ENCODE measurements at places on chromosomes 11 and 22.

GRCh38 chr11:117589063-117589462 lies 208.0 kb downstream of the DSCAML1 start:
- no peak for DNase-seq

GRCh38 chr11:103842795-103843194 lies 193.6 kb upstream of the DDI1 start:
- DNase-seq, result peak; percentile 6

GRCh38 chr22:43530349-43531201 lies 118.8 kb downstream of the MPPED1 start:
- no peak for DNase-seq

- no peak for DNase-seq
Observed at GRCh38 chr11:86507249-86507845, 132.7 kb downstream of the CCDC81 start.

DNA sequence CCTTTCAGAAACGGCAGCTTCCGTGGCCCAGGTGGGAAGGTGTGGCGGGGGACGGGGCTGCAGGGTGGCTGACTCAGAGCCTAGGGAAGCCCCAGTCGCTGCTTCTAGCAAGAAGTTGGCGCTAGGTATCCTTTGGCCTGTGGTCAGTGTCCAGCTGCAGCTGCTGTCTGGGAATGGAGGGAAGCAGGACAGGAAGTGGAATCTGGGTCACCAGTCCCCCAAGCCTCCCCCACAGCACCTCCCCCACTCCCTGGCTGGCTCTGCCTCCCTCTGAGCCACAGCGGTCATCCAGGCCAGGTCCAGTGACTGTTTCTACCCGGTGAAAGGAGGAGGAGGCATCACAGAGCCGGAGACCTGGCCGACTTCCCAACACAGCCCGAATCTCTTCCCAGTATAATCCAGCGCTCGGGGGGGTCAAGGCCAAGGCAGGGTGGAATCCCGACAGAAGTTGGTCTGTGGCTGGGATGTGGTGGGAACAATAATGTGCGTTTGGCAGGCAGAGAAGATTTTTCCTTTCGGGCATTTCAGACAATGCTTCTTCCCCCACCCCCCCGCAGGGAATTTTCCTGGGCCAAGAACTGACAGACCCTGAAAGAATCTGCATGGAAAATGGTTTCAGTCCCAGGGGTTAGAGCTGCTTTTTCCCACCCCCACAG lies 45.1 kb downstream of the C11orf96 start:
- DNase-seq, result peak; percentile 86

GRCh38 chr11:74739546-74740270 lies 8.5 kb upstream of the CHRDL2 start:
- DNase-seq, result peak; percentile 74

DNA sequence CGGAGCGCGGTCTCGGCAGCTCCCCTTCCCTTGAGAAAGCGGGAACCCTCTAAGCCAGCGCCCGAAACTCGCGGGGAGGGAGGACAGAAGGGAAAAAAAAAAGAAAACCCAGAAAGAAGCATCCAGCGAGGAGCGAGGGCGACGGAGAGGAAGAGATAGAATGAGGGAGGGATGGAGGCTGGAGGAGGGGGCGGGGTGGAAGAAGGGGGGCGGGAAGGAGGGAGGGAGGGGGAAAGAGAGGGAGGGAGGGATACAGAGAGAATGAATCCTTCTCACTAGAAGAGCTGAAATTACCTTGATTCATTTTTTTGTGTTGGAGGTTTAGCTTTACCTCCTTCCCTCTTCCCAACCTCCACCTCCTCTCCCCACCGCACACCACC lies 19.3 kb upstream of the BDNF start:
- DNase-seq, result no peak

DNA sequence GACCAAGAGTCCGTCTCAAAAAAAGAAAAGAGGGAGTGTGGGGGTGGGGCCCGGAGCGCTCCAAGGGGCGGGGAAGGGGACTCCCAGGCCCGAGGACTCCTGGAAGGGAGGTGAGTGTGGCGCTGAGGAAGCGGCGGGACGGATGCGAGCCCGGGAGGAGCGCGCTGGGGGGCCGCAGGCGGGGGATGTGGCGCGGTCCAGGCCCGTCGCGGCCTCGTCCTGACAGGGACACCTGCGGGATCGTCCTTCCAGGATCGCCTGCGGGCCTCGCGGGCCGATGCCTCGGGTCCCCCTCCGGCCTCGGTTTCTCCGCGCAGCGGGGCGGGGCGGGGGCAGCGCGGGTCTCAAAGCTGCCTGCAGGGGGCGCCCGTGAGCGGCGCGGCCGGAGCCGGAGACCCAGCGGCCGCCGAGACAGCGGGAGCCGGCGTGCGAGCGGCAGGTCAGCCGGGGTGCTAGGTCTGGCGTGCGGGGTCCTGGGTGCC lies 3.8 kb upstream of the ADORA2A start:
- DNase-seq, result no peak

DNA sequence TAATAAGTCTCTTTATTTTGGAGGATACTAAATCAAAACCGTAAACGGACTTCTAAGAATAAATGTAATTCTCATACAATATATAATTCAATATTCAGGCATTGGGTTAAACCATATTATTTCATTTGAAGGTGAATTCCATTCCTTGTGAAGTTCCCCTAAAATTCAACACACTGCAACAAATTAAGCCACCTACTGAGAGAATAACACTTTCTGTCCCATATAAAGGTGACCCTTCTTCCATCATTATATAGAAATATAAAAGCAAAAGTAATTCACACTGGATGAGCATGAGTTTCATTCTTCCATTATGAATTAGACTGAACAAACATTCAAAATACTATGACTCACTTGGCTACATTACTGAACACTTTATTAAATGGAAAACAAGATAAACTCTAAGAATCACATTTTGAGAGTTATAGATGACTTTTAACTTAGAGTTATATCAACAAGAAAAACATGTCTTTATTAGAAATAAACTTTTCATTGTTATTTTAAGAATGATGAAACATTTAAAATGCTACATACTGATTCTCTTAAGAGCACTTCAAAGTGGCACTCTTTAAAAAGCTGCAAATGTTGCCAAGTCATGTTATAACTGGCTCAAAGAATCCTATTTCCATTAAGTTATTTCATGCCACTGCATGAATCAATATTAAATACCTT lies 2.8 kb downstream of the SESN3 start:
- DNase-seq, result no peak

GRCh38 chr11:94926698-94927237 lies 46.6 kb downstream of the CWC15 start:
- DNase-seq, result peak; percentile 98

DNA sequence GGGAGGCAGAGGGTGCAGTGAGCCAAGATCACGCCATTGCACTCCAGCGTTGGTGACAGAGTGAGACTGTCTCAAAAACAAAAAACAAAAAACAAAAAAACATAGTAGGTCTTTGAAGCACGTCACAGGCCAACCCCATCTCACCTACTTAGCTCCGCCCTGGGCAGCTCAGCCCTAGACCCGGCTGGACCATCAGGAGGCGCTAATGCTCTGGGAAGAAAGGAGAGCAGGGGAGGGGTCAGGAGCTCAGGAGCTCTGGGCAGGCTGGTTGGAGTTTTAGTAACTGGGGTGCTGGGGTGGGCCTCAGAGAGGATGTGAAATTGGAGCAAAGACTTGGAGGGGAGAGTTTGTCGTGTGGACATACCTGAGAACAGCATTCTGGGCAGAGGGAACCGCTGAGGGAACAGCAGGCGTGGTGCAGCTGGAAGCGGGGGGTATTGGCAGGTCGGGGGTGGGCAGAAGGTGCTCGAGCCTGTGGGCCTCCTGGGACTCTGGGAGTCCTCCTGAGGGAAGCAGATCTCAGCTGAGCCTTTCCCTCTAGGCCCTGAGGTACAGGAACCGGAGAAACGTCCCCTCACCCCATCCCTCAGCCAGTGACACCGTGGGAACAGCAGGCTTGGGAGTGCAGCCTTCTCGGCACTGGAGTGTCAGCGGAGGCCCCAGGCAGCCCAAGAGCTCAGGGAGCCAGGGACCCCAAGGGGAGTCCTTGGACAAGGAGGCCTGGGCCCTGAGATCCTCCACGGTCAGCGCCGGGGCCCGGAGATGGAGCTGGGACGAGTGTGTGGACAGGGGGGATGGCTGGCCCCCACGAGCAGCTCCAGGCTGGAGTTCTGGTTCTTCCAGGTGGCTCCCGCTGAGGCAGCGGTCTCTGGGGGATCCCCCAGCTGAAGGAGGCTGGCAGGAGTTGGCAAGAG lies 2.2 kb upstream of the RPS6KA4 start:
- peak; percentile 53 for DNase-seq

DNA sequence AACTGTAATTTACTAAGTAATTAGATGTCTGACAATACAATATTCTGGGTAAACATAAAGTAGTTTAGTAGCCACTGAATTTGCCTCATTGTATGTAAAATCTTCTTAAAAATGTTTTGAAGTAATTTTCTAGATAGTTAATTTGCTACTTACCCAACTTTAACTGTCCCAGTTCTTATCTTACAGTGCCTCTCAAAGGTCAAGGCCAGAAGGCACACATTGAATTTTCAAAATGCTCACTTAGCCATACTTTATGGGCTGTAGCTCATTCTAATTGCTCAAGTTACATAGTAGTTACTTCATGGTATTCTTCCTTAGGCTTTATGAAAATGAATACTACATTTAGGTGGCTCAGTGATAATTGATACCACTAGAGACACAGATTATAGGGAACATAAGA lies 666.6 kb downstream of the CNTN5 start:
- no peak for DNase-seq

- no peak for DNase-seq
Observed at GRCh38 chr11:70226967-70227366, 23.9 kb downstream of the FADD start.

- peak; percentile 66 for DNase-seq
Observed at GRCh38 chr22:39343259-39344045, 6.3 kb upstream of the SYNGR1 start.

- DNase-seq, result no peak
Observed at GRCh38 chr22:40585310-40585751, 51.2 kb downstream of the MRTFA start.

GRCh38 chr11:118820412-118821357 lies 29.7 kb upstream of the DDX6 start:
- no peak for DNase-seq

DNA sequence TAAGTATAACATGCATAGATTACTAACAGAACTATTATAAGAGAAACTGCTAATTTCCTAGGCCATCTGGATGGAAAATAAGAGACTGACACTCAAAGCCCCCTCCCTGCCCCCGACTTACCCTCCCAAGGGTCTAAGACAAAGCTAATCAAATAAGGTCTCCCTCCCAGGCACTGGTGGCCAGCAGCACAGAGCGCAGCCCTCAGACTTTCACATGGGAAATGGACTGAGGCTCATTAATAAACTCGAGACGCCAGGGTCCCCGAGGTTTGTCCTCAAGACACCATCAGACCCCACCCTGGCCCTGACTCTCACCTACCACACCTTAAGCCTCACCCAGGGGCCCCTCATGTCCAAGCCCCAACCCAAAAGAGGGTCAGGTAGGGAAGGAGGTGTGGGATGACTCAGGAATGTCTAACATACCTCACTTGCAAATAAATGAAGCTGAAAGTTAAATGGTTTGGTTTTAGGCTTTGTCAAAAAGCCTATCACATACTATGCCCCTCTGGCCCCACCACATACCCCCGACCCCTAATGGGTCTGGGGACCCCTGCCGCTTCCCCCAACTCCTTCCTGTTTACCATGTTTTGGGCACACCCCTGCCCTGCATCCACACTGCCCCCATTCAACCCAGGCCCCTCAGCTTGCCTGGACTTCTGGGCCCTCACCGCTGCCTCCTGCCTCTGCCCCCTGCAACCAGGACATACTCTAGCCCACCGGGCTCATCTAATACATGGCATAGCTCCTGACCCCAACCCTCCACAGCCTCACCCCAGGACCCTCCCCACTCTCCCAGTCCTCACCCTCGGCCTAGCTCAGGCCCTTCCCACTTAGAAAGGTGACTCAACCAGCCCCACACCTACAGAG lies 11.4 kb downstream of the ARAP1 start:
- no peak for DNase-seq

DNA sequence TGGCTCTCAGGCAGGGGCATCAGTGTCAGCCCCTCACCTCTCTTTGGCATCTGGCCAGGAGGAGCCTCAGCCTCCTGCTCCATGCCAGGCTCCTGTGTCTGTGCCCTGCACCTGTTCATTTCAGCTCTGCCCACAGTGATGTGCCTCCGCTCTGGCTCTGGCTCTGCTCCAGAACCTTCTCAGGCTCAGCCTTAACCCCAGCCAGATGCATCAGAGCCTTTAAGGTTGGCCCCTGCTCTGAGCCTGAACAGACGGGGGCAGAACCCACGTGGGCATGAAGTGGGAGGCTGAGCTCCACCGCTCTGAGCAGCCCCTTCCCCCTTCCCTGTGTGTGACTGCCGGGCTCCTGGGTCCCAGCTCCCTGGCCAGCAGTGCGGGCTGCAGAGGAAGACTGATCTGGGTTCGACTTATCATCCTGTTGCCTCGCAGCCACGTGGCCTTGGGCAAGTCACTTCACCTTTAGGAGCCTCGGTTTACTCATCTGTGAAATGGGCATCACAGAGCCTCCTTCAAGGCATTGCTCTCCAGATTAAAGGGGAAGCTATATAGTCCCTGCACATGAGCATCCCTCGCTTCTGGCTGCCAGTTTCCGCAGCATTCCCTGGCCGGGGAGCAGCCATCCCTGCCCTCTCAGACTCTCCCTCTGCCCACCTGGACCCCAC lies 44.7 kb upstream of the RTL6 start:
- DNase-seq, result no peak

GRCh38 chr22:27835446-27835845 lies 33.9 kb upstream of the MN1 start:
- DNase-seq, result peak; percentile 69

- DNase-seq, result peak; percentile 16
Observed at GRCh38 chr11:116927163-116927974, 89.9 kb upstream of the APOA1 start.

DNA sequence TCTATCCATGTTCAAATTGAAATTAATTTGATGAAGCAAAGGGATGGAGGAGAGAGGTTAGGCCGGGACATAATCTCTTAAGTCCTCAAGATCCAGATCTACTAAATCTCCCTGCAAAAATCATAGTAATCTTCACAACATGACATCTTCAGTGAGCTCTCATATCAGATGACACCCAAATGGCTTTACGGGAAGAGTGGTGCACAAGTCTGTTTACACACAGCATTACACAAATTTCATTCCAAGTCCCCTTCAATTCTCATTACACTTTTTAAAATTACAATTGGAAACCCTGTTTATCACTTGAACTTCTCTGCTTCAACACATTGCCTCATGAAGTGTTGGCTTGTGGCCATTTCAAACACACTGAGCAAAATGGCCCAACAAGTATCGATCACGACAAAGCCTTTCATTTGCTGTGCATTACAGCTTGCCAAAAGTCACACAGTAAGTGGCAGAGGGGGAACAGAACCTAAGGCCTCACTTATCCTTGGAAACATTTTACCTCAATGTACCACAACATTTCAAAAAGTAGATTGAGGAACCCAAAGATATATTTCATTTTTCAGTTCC lies 17.9 kb upstream of the TPH1 start:
- DNase-seq, result no peak
